ENCODE measurements at places on chromosomes 11 and 22.

DNA sequence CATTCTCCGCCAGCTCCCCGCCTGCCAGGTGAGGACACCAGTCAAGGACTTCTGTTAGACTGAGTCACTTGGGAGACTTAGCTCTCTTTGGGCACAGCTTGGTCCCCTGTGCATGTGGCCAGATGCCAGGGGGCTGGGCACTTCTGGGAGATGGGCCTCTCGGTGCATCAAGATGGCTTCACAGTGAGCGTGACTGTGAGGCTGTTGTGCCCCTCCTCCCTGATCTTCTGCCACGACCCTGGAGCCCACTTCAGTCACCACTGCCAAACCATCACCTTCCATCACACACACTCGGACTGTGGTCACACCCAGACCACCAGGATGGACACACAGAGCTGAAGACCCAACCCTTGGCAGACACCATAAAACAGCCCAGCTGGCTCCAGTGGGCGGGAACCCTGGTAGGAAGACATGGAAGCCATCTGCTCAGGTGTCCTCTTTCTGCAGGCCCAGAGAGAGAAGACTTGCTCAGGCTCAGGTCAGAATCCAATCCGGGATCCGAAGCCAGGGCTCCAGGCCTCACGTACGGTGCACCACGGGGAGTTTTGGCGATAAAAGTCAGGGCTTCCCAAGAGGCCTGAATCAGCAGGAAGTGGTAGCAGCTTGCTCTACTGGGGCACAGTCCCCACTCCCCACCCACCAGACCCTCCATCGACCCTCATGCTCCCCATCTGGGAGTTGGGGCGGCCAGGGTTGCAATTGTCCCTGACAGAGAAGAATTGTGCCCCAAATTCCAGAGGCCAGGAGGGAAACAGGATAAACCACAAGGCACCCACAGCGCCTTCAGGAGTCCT is 29.8 kb upstream of the CD5 start:
- DNase-seq: no peak

GRCh38 chr22:49005557-49005956 is 822.1 kb downstream of the BRD1 start:
- DNase-seq: no peak

DNA sequence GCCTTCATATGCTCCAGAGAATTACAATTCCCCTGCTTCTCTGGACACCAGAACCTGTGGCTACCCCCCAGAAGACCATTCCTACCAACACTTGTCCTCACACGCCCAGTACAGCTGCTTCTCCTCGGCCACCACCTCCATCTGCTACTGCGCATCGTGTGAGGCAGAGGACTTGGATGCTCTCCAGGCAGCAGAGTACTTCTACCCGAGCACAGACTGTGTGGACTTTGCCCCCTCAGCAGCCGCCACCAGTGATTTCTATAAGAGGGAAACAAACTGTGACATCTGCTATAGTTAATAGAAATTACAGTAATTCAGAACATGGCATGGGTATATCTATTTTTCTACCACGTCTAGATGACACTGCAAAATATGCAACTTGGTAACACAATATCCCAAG is 9.8 kb downstream of the POU2AF3 start:
- no peak for DNase-seq

DNA sequence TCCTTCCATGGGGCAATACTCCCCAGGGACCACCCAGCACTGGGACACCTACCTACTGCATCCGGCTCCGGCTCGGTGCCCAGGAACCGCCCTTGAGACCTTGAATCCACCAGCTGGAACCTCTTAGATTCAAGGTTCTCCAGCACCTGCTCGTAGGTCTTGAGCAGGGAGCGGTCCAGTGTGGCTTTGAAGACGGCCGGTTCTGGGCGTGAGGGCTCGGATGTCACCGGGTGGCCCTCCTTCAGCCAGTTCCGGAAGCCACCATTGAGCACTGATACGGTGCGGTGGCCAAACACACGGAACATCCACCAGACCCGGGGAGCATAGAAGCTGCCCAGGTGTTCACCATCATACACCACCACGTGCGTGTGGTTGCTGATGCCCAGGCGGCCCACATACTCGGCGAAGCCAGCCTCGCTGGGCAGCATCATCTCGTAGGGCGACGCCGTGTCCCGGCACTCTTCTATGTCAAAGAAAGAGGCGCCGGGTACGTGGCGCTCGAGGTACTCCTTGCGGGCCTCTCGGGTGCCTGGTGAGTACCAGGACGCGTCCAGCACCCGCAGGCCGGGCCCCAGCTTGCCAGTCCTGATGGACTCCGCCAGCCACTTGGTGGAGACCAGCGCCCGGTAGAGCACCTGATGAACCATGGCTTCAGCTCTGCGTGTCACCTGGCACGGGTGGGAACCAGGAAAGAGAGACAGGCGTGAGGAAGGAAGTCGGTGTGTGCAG is 997 bp downstream of the TST start:
- no peak for DNase-seq

- DNase-seq: no peak
These were observed 506.8 kb downstream of the BRD1 start for GRCh38 chr22:49320714-49321476.

GRCh38 chr11:4370166-4370565 is 2.0 kb upstream of the OR52B4 start:
- DNase-seq: no peak
